ENCODE measurements at places on chromosomes 1 and 21.

DNA sequence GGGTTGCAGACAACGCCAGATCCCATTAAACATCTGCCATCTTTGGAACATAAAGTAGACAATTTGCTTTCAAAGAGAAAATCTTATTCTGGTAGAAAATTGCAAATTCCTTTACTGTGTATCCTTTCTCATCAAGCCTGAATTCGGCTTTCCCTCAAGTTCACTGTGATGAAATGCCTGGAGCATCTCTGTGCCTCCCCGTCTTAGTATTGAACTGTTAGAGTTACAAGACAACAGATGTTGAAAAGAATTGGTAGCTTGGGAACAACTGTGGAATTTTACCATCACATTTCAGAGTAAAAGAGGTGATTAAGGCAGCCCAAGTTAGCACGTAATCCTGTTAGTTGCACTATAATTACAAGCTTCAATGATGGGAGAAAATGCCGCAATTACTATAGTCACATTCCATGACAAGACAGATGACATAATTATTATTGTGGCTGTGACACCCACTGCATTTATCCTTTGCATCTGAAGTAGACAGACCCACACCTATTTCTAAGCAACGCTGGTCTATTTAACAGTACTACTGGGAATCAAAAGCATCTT, 54.4 kb upstream of the B3GALNT2 start:
- no peak for DNase-seq

DNA sequence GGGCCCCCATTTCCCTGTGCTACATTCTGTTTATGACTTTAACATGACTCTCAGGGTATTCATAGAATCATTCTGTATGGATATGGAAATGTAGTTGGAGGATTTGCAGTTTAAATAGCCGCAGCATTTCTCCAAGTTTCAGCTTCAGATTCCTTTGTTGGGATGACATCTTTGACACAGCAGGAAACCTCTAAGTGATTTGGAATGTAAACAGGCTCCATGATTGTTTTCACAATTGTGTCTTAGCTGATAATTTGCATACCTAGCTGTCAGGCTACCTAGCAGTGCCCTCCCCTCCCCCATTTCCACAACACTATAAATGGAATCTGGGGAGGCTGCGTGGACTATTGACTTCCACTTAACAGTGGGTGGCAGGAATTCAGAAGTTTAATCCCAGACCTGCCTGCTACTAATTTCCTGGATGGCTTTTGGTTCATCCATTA, 290.2 kb downstream of the HLX start:
- no peak for DNase-seq

DNA sequence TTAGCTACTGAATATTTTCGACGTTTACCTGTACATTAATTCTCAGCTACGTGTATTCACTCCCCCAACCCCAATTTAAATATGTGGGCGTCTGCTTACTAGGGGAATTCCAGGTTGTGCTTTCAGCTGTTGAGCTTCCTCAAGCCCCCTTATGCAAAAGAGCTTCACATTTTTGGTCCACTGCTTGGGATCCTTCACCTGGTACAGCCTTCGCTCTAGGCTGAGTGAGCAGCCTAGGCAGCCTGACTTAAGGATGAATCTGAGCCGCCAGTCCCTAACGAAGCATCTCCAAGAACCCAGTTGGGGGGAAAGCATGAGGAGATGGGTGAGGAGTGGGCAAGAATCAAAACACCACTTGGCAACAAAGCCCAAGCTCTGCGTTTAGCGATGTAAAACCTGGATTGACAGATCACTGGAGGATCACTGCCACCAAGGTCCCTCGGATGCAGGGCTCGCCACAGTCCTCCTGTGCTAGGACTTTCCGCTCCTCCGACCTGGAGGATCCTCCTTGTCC, 674 bp downstream of the BCL10 start:
- no peak for DNase-seq

DNA sequence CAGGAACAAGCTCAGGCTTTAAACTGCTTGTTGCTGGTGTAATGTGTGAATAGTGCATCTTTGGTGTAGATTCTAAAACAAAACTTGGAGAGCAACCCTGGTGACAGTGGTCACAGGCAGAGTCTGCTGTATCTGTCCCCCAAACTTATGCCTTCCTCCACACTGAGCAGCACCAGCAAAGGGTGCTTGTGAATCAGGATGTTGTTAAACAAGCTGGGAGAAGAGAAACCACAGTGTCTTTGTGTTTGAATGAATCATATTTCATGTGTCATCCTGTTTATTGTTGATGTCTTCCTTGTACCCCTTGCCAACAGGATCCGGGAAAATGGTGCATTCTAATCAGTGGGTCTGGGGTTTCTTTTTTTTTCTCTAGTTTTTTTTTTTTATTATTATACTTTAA, 91.9 kb upstream of the COG2 start:
- DNase-seq, result no peak

DNA sequence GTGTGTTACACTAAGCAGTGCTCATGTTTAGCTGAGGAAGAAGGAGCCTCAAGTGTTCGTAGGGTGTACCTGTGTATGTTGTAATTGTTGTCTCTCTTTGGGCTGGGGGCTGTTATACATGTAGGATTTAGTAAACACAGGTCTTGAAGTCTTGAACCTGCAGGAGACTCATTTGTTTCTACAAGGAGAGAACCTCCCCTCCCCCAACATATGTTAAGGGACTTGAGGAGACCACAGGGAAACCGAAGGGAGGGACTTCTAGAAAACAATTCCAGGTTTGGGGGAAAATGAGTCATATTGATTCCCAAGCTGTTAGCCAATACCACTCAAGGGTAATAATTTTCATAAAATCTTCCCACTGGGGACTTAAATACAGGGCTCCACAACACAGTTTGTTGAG, 25.0 kb upstream of the AGBL4 start:
- no peak for DNase-seq
